ENCODE measurements at places on chromosomes 11 and 22.

- no peak for DNase-seq
These were observed 232.0 kb upstream of the ZBED5 start for GRCh38 chr11:11089805-11090204.

DNA sequence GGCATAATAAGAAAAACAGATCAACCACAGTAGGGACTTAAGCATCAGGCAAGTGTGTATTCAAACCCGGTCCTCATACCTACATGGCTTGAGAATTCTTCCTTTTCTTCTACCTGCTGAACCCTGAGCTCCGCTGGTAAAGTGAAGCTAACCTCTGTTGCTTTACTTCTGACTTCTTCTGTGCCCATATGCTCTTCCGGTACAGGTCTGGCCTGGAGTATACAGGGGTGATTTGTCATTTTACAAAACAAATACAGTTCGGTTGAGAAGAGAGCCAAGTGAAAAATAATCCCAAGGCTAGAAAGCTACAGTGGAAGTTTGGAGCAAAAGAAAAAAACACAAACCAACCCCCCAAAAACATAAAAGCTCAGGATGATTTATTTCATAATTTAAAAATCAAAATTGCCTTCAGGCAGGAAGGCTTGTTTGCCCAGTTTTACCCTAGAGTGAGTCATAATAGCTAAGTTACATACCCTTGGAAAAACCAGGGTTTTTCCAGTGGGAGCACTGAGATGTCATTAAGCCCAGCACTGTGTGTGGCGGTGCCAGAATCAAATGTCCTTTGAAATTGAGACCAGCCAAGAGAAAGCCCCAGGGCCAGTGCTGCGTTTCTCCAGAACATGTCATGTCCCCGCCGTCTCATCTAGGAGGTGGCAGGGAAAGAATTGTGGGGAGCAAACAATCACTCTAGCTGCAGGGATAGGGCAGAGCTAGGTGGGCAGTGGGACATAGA, 305.5 kb upstream of the ISX start:
- no peak for DNase-seq

DNA sequence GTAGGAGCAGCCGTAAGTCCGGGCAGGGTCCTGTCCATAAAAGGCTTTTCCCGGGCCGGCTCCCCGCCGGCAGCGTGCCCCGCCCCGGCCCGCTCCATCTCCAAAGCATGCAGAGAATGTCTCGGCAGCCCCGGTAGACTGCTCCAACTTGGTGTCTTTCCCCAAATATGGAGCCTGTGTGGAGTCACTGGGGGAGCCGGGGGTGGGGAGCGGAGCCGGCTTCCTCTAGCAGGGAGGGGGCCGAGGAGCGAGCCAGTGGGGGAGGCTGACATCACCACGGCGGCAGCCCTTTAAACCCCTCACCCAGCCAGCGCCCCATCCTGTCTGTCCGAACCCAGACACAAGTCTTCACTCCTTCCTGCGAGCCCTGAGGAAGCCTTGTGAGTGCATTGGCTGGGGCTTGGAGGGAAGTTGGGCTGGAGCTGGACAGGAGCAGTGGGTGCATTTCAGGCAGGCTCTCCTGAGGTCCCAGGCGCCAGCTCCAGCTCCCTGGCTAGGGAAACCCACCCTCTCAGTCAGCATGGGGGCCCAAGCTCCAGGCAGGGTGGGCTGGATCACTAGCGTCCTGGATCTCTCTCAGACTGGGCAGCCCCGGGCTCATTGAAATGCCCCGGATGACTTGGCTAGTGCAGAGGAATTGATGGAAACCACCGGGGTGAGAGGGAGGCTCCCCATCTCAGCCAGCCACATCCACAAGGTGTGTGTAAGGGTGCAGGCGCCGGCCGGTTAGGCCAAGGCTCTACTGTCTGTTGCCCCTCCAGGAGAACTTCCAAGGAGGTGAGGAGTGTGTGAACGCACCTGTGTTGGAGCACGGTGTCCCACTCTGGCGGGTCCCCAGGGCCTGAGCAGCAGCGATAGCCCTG, at the start of gene TAGLN:
TSS of gene TAGLN (plus strand) at position 318 of the 863 bp plus-strand sequence. CDS start 3,644 bp downstream, outside the sequence.
- no peak for DNase-seq

DNA sequence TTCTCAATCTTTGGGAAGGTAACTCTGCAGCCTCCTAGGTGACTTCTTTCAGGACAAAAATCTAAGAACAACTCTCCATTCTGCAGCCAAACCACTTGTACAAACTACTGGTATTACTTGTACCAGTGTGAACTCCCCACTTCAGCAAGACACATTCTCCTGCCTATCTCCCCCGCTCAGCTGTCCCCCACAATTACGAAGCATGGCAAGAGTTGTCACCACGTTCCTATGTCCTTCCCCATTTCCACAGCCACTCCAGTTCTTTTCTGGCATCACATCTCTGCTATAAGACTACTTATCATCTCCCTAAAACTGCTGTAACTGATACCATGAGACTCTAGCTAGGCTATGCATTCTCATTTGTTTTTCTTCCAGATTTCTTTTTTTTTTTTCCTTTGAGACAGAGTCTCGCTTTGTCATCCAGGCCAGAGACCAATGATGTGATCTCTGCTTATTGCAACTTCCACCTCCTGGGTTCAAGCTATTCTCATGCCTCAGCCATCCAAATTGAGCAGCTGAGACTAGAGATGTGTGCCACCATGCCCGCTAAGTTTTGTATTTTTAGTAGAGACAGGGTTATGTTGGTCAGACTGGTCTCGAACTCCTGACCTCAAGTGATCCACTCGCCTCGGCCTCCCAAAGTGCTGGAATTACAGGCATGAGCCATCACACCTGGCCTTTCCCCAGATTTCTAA, 71.9 kb upstream of the CDON start:
- DNase-seq: no peak

- DNase-seq: no peak
These were observed 1.6 kb downstream of the KMT5B start for GRCh38 chr11:68211546-68211945.

GRCh38 chr11:72482211-72482812, 48.0 kb upstream of the CLPB start:
- DNase-seq: peak; percentile 8

DNA sequence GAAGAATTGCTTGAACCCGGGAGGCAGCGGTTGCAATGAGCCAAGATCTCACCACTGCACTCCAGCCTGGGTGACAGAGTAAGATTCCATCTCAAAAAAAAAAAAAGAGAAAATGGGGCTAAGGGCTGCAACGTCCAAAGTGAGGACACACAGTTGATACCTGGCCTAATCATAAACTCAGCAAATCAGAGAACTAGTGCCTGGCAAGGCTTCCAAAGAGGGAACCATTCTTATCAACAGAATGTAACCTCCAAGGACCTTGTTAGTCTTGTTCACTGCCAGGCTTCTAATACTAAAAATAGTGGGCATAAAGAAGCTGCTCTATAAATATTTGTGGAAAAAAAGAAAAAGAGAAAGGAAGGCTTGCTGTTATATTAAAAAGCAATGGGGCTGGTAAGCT, 42.3 kb downstream of the FAM168A start:
- DNase-seq: no peak
